ENCODE measurements at places on chromosomes 2 and 18.

GRCh38 chr18:35005963-35006577 lies 35.1 kb upstream of the MAPRE2 start:
- DNase-seq = no peak

GRCh38 chr2:222673273-222673672 lies 1.8 kb downstream of the MOGAT1 start:
- DNase-seq = no peak

GRCh38 chr2:54480025-54480424 lies 23.9 kb downstream of the SPTBN1 start:
- DNase-seq = no peak

DNA sequence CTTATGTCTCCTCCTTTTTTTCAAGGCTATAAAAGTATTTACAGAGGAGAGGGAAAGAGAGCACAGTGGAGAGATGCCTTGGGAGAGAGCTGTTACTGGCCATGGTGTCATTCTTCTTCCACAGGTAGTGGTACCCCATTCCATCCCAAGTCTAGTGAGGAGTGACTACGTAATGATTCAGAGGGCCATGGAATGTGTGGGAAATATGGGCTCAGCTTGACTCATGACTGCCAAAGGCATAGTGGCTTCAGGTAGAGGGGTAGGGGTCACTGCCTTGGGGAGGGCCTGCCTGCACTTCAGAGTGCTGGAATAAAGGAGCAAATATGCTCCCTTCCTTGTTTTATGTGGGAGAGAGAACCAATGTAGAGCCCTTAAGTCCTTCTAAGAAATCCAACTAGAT lies 620.6 kb downstream of the IRS1 start:
- no peak for DNase-seq

GRCh38 chr2:219125886-219126270 lies 34.7 kb downstream of the NHEJ1 start:
- no peak for DNase-seq

- no peak for DNase-seq
Observed at GRCh38 chr2:129806990-129807389, 172.5 kb upstream of the RAB6C start.

- no peak for DNase-seq
Observed at GRCh38 chr18:61939046-61939674, 46.4 kb upstream of the RNF152 start.

DNA sequence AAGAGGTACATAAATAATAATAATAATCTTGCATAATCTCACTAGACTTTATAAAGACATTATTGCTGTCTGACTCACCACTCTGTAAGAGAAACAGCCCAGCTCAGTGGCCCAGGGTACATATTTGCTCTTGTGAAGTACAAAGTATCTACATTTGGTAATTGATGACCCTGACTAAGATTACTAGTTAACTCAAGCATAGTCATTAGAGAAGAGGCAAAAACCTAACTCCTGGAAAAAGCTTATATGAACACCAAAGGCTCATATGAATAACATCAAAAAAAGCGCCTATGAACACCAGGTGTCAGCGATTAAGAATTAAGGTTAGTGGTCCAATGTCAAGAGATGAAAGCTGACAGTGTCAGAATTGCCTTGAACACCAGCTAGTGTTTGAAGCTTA lies 38.4 kb downstream of the RAD51AP2 start:
- no peak for DNase-seq

GRCh38 chr2:204108781-204109295 lies 172.3 kb downstream of the ICOS start:
- no peak for DNase-seq

DNA sequence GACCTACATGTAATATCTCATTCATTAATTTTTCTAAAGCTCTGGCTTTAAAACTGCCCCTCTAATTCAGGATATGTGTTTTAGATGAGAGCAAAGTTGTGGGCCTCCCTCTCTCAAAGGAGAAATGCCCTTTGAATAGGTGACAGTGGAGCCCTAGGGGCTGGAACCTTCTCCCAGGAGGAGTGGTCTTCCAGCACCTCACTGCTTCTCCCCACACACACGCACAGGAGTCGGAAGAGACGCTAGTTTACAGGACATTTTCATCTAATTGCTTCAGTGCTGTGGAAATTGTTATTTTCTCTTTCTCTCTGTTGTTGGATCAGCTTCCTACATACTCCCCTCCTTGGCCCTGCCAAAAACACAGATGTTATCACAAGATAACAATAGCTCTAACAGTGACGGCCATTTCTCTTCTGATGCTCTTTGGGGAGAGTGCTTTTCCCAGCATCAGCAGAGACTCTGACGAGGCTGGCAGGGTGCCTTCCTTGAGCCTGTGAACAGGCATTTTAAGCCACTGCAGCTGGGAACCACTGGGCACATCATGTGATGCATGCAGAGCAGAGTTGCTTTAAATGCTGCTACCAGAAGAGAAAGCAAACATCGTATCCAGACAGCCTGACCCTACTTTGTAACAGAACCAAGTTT lies 209.4 kb upstream of the SP5 start:
- DNase-seq = no peak

GRCh38 chr2:232860593-232861241 lies 9.3 kb upstream of the SNORC start:
- DNase-seq = no peak

Measured in stimulated activated CD4-positive, alpha-beta T cell treated with anti-CD3 and anti-CD28 coated beads, Interleukin-15, amount 100 ng/mL, for 1 hour (primary cell).